NCI-H1417 treated with DMSO at 0.1 percent for 48 hours (cell line): ENCODE measurements at places on chromosomes 2 and 18.
A peak's percentile ranks its signal among the peaks of the same experiment; 100 is the strongest.

DNA sequence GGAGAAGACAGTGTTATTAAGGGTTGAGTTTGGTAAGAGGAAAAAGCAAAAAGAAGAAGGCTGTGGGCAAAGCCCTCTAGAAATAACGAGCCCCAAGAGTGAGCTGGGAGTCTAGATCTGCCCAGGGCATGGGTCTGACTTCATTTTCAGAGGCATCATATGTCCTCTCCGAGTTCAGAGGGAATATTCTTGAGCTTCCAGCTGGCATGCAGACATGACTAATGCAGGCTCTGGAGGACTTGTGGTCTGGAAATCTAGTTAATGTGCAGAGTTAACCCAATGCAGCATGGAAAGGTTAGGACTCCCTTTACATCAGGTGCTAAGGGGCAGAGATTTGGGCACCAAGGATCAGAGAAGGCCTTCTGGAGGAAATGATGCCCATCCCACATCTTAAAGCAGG lies 7.3 kb downstream of the ACMSD start:
- DNase-seq: no peak

DNA sequence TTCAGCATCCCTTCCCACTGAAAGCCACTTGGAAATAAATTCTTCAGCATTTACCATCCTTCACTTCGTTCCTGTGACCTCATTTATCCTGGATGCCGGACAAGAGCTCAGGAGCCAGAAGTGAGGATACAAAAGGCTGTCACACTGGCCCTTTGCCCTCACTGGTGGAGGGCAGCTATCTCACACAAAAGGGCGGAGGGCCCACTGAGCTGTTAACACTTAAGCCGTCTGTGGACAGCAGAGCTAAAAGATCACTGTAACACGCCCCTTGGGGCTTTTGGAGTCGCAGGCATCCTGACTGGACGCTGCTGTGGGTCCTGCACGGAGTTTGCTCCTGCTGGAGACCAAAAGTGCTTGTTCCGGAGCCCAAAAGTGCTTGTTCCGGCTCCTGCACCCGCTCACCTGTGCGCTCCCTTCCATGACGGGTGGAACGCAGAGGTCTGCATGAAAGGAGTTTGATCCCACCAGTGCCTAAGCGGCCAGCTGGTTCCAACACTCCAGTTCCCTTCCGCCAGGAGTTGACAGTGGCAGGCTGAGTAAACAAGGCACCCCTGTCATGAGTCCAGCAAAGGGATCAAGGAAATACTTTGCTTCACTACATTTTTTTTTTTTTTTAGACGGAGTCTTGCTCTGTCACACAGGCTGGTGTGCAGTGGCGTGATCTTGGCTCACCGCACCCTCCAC lies 572.0 kb upstream of the LINC00305 start:
- no peak for DNase-seq

DNA sequence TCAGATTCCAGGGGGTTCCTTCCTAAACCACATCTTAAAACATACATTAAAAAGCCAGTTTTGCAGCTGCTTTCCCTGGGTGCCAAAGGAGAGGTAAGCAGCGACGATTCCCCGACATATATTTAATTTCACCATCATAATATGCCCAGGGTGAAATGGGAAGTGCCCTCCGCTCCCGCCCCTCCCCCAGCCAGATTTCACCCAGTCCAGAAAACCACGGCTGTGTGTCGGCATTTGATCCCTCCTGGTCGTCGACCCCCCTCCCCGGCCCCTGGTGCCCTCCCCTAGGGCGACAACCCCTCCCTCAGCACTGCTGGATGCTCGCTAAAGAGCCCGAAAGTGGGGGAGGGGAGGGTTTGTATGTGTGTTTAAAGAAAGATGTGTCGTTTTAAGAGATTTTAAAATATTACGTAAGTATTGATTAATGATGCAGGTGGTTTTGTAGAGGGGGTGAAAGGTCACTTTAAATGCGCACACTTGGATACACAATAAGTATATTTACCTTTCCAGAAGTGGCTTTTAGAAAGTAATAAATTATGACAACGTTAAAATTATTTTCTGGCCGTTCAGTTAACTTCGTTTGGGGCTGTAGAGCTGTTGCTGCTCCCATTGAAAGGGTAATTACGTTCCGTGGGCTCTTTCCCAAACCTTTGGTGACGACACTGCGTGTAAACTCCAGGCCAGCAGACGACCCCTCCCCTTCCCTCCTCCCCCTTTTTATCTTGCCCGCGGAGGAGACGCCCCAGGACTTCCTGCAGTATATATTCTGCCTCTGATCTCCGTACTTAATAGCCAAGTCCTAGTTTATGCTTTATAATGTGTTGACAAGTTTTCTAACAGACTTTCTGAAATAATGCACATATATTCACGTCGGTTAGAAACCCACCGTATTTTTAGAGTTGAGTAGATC lies 3.4 kb upstream of the BCL11A start:
- peak; percentile 40 for DNase-seq

- DNase-seq: no peak
These were observed 37.8 kb upstream of the MRPL19 start for GRCh38 chr2:75608684-75609333.

GRCh38 chr2:214471990-214472389 lies 61.1 kb downstream of the VWC2L start:
- DNase-seq: no peak

DNA sequence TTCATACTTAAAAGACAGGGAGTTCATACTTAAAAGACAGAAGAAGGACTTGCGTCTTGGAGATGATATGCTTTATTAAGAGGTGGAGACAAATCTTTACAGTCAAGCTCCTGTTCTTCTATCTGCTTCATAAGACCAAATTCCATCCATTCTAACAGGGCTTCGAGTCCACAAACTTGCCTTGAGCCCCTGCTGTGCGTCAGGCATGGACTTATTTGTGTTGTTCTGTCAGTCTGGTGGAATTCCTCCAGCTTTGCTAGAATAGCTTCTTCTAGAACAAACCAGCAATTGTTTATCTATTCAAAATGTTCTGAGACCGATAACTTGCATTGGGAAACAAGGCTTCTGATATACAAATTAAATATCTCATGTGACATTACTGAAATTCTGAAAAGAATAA lies 73.9 kb upstream of the SOX11 start:
- DNase-seq: no peak
